Urothelium cell line (cell line): ENCODE measurements at places on chromosomes 3 and 15.

- no peak for DNase-seq
These were observed 36.1 kb downstream of the IGF1R start for GRCh38 chr15:98684436-98684835.

DNA sequence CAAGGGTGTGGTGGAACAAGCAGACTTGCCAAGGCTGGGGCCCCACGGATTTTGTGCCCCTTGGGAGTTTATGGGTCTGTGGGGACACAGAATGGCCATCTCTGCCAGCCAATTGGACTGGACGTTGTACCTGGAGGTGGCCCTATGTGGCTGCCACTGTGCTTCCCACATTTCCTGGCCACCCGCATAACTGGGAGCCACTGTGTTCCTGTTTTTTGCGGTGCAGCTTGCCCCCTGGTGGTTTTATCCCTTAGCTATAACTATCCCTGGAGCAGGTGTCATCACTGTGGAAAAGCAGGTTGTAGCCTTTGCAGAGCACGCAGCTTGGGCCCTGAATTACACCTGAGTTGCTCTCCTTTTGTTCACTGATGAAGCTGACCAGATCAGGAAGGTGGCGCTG, 306.3 kb downstream of the ZPLD1 start:
- no peak for DNase-seq

- DNase-seq = no peak
These were observed 165.4 kb upstream of the TOPAZ1 start for GRCh38 chr3:44076221-44076829.

DNA sequence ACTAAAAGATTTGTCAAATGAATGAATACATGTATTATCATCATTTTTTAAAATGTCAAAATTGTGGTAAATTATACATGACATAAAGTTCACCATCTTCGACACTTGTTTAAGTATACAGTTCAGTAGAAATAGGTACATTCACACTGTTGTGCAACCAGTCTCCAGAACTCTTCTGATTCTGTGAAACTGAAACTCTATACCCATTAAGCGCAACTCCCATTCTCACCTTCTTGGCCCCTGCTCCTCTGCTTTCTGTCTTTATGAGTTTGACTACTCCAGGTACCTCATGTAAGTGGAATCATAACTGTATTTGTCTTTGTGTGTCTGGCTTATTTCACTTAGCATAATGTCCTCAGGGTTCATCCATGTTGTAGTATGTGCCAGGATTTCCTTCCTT, 50.1 kb upstream of the KBTBD8 start:
- no peak for DNase-seq

DNA sequence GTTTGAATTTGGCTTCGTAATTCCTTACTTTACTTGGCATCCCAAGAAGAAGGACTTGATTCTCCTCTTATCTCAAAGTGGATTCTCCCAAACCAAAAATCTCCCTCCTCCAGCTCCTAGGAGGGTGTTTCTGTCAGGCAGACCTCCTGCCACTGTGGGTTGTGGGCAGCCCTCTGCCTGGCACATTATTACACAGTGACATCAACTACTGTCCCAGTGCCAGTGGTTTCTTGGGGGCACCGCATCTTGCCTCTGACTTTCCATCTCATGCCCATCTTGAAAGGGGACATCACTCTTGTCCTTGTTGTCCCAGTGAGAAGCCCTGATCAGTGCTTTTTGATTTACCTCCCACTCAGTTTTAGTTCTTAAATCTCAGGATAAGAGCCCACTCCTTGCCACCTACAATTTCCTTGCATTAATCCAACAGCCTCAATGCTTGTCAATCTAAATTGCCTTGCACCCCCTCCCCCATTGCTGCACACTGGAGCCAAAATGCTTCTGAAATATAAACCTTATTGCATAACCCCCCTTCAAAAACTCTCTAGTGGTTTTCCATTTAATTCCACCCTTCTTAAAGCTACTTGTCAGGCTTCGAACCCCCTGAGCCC, 81.0 kb downstream of the TRAK1 start:
- no peak for DNase-seq

- no peak for DNase-seq
These were observed 14.7 kb downstream of the SHOX2 start for GRCh38 chr3:158091531-158091930.
